ENCODE measurements at places on chromosomes 13 and 19. TPM values are rescaled to one million over a fixed set of nuclear protein-coding genes. Genes with fewer than 3 reads are reported as not detected.

MOB3A gene
- 19.9 TPM for polyA plus RNA-seq

FAM124A gene
- 4.6 TPM for polyA plus RNA-seq

ZNF723 gene
- polyA plus RNA-seq = 0.14 TPM

CRB3 gene
- polyA plus RNA-seq = 27.5 TPM

ZNF844 gene
- 32.9 TPM for polyA plus RNA-seq

GGACT gene
- polyA plus RNA-seq = 7.4 TPM

FGF9 gene
- polyA plus RNA-seq = 16.5 TPM

LILRB1 gene
- polyA plus RNA-seq = 1.5 TPM

NOVA2 gene
- polyA plus RNA-seq = 4.1 TPM

PCSK4 gene
- polyA plus RNA-seq = 4.4 TPM

RFXAP gene
- polyA plus RNA-seq = 14.5 TPM

ACP7 gene
- 0.76 TPM for polyA plus RNA-seq

EFNB2 gene
- 149 TPM for polyA plus RNA-seq

CCNA1 gene
- 0.79 TPM for polyA plus RNA-seq

ARHGEF7 gene
- 61.8 TPM for polyA plus RNA-seq

SEMA6B gene
- polyA plus RNA-seq = 1.7 TPM

NAPA gene
- 160 TPM for polyA plus RNA-seq

FCHO1 gene
- polyA plus RNA-seq = 1.5 TPM

CYP4F3 gene
- 0.18 TPM for polyA plus RNA-seq

ZNF433 gene
- polyA plus RNA-seq = 17.4 TPM

LHB gene
- not detected for polyA plus RNA-seq

BCL2L12 gene
- 19.4 TPM for polyA plus RNA-seq

SHISA7 gene
- polyA plus RNA-seq = 0.11 TPM

COMP gene
- 0.10 TPM for polyA plus RNA-seq

LILRB4 gene
- polyA plus RNA-seq = 0.67 TPM

GIPR gene
- polyA plus RNA-seq = 0.47 TPM

ZNF136 gene
- polyA plus RNA-seq = 19.5 TPM

CRTC1 gene
- 13.6 TPM for polyA plus RNA-seq

ZNF813 gene
- polyA plus RNA-seq = 8.1 TPM

PLPPR3 gene
- polyA plus RNA-seq = 11.1 TPM

SLC27A1 gene
- polyA plus RNA-seq = 10.8 TPM
